ENCODE measurements at places on chromosomes 1 and 21. TPM values are rescaled to one million over a fixed set of nuclear protein-coding genes. Genes with fewer than 3 reads are reported as not detected.
A peak's percentile ranks its signal among the peaks of the same experiment; 100 is the strongest.

The FAM151A gene
- total RNA-seq, result not detected

The RUNX3 gene
- 2.5 TPM for total RNA-seq

The PLEKHG5 gene
- 21.4 TPM for total RNA-seq

The ZNF683 gene
- total RNA-seq, result 4.8 TPM

The LRRC39 gene
- 0.68 TPM for total RNA-seq

The NOS1AP gene
- total RNA-seq, result 9.9 TPM

The PROX1 gene
- total RNA-seq, result 6.2 TPM

The GJA9 gene
- total RNA-seq, result 0.09 TPM

DNA sequence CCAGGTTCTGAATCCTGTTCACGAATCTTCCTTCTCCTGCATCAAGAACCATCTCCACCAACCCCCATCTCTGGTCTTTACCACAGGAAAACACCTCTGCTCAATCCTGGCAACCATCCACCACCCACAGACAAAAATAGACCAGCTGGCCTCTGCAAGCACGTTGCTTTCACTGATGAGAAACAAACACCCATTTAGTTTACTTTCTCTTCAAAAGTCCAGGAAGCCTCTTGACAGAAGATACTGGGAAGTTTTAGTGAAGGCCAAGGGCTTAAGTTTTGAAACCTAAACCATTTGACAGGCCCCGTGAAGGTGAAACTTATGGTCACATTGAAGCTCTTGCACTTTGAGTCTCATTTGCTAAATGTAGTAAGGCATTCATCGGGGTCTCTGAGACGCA, 122.6 kb upstream of the PPP2R5A start:
- no peak overlapping the region for H3K27ac ChIP-seq
- peak; percentile 11 for DNase-seq
- no peak overlapping the region for H3K4me3 ChIP-seq
- no peaks in the 10 kb centered on the region for H3K27me3 ChIP-seq

- no peaks in the 10 kb centered on the region for H3K36me3 ChIP-seq
- H3K27me3 ChIP-seq, result no peaks in the 10 kb centered on the region
- H3K27ac ChIP-seq, result peak overlapping the region; percentile 94
- peaks cover 10% of the 10 kb centered on the region for H3K4me1 ChIP-seq
- no peak for DNase-seq
- peak overlapping the region; percentile 88 for H3K4me3 ChIP-seq
These were observed 2.2 kb downstream of the ERRFI1 start for GRCh38 chr1:8023995-8024313.

DNA sequence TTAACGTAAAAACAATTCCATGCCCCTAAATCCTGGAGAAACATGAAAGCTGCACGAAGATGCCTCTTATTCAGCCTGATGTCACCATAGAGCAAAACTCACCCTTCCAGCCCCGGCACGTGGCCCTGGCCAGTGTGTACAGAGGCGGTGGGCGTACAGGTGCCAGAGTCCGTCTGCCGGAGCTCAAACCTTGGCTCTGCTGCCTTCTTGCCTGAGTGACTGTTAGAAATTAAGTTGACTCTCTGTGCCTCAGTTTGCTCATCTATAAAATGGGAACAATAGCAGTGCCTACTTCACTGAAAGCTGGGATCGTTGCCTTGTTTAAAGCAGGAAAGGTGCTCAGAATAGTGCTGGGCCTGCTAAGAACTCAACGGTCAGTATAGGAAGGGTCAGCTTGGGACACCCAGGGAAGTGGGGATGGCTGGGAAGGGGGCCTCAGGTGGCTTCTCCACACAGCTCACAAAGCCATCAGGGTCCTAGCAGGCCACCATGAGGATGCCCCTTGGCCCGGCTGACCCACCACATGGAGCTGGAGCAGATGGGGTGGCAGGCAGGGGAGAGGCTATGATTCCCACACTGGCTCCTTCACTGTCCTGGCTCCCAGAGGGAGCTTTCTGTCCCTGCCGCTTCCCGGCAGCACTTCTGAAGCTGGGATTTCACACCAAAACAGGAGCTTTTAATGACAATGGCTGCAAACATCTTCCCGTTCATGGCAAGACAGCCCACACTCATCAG, 237.2 kb downstream of the NPHP4 start:
- DNase-seq, result no peak
- H3K4me3 ChIP-seq, result no peak overlapping the region
- H3K4me1 ChIP-seq, result no peaks in the 10 kb centered on the region
- H3K27me3 ChIP-seq, result peaks cover 2% of the 10 kb centered on the region

- DNase-seq, result no peak
- H3K27me3 ChIP-seq, result no peaks in the 10 kb centered on the region
- H3K4me1 ChIP-seq, result no peaks in the 10 kb centered on the region
- no peak overlapping the region for H3K4me3 ChIP-seq
- no peak overlapping the region for H3K27ac ChIP-seq
These were observed 12.8 kb upstream of the S100A2 start for GRCh38 chr1:153578490-153578889.

GRCh38 chr1:74486036-74486435, 26.4 kb downstream of the LRRC53 start:
- H3K4me1 ChIP-seq, result no peaks in the 10 kb centered on the region
- H3K4me3 ChIP-seq, result no peak overlapping the region
- no peaks in the 10 kb centered on the region for H3K36me3 ChIP-seq
- no peak for DNase-seq
- no peaks in the 10 kb centered on the region for H3K27me3 ChIP-seq
- no peak overlapping the region for H3K27ac ChIP-seq

GRCh38 chr1:45704637-45705036, 16.7 kb downstream of the TMEM69 start:
- no peak overlapping the region for H3K27ac ChIP-seq
- H3K27me3 ChIP-seq, result no peaks in the 10 kb centered on the region
- no peaks in the 10 kb centered on the region for H3K4me1 ChIP-seq
- no peak overlapping the region for H3K4me3 ChIP-seq
- no peaks in the 10 kb centered on the region for H3K36me3 ChIP-seq

DNA sequence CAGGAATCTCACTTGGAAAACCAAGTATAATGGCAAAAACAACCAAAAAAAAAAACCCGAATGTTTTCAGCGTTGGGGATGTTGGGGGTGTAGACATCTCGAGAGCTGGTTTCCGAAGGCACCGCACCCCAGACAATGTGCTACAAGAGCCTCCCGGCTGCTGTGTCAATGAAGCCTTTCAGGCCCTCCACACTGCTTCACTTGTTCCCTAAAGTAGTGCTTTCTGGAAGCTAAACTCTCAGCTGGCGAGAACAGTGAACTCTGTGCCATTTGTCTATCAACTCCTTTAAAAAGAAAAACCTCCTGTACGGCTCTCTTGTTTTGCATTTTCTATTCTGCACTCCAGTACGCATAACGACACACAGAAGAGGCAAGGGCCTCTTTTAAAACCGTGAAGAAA, 32.5 kb downstream of the PLEKHO1 start:
- no peaks in the 10 kb centered on the region for H3K4me1 ChIP-seq
- H3K27me3 ChIP-seq, result no peaks in the 10 kb centered on the region
- H3K4me3 ChIP-seq, result no peak overlapping the region
- H3K36me3 ChIP-seq, result no peaks in the 10 kb centered on the region
